ENCODE measurements at places on chromosomes 2 and 18.

DNA sequence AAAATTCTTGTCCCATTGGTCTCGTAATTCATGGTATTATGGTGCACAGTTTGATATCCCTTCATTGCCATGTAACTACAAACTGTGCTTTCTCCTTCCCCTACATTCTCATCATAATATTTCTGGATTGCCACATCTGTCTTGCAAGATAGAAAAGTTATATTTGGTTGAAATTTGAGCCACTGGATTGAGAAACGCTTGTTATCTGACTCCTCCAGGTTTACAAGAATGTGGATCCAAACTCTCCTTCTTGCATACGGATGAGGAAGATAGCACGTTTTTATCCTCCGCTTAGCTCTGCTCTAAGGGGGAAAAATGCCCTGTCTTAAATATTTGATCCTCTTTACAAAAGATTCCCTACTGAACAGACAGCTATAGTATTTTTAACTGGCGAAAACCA lies 438.2 kb downstream of the TSN start:
- DNase-seq = no peak

DNA sequence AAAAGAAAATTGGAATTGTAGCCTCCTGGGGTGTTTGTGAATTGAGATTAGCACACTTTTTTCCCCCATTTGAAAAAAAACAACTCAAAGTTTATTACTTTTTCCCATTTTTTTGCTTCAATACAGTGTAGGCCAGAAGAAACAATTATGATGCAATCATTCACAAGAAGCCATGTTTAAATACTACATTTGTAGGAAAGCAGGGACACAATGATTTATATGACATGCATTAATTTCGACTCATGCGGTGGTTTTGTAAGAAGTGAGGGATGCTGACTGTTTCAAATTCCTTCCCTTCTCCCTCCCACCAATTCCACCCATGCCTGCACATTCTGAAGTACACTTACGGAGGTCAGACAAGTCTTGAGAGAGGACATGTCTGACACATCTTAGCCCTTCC lies 774.2 kb upstream of the FSHR start:
- no peak for DNase-seq

DNA sequence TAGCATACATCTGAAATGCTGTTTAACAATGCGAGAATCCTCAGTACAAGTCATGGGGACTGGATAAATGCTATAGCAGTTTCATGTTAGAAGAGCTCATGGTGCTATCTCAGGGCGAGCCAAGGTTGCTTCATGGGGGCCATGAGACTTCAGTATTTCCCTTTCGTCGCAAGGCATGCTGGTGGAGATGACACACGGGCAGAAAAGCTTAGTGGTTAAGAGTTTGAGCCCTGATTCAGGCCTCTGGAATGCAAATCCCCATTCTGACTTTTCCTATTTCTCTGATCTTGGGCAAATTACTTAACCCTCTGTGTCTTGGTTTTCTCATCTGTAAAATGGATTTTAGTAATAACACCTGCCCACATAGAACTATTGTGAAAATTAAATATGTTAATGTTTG lies 57.4 kb upstream of the EPHA4 start:
- DNase-seq = no peak

DNA sequence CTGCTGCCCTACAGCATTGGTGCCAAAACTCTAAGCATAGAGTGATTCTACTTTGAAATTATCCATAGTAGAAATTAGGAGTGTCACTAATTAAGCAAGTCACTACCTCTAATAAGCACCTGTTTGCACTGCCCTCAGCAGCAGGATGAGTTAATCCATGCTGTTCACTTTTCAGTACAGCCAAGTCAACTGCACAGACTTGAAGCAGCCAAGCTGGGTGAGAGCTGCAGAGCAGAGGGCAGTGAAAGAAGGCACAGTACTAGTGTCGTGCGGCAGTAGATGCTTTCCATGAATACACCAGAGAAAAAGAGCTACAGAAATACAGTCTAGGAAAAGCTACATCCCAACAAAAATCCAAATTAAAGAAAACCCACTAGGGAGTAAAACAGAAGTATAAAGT lies 98.6 kb downstream of the RAPH1 start:
- DNase-seq = no peak

GRCh38 chr2:110813896-110814295 lies 81.5 kb downstream of the ACOXL start:
- no peak for DNase-seq

All from Right ventricle myocardium superior (tissue), 1 donor.